A172 (cell line): ENCODE measurements at places on chromosomes 12 and 14.

GRCh38 chr12:1826867-1827705, 6.7 kb downstream of the LRTM2 start:
- DNase-seq: no peak

- DNase-seq: no peak
Observed at GRCh38 chr12:129351481-129351880, 498.2 kb downstream of the GLT1D1 start.

DNA sequence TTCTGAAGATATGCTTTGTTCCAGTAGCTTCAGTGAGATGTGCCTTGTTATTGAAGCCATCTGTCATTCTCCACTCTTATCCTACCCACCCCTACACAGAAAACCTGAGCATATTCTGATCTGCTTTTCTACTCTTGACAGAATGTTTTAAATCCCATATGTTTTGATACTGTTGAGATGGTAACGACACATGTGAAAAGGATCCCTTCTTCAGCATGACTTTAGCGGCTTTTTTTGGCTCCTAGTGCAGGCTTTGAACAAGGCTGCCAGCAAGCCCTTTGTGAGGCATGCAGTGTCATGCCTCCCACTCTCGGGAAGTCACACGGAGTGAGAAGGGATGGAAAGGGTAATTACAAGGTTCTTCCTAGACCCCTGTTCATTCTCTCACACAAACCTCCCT, 228.8 kb upstream of the RGS6 start:
- no peak for DNase-seq

GRCh38 chr12:16515666-16516065, 90.3 kb downstream of the LMO3 start:
- no peak for DNase-seq

DNA sequence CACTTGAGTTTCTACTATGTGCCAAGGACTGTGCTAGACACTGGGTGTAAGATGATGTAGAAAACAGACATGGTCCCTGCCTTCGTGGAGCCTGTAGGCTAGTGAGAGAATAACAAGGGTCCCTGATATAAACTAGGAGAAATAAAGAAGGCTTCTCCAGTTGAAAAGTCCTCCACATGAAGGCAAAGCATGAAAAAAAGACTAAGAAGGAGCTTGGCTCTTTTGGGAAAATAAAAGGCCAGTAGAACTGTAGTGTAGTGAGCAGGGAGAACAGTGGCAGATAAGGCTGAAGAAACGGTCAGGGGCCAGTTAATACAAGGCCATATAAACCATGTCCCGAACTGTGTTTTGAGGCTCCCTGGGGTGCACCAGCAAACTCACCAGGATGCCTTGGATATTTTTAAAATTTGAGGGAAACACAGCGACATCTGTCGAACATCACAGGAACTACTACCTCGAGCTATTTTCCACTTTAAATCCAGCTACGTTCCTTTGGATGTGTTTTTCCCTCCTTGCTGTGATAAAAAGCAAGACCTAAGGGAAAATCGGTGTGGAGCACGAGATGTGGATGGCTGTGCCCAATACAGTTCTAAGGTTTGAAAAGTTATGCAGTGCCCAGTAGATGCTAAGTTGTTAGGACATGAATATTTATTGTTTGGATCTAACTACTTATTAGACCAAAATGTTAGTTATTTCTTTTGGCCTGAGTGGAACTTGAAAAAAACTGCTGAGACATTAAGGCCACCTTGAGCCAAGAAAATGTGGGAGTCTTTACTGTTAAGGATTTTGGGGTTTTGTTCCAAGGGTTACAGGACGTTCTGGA, 8.5 kb upstream of the CFL2 start:
- peak; percentile 53 for DNase-seq

DNA sequence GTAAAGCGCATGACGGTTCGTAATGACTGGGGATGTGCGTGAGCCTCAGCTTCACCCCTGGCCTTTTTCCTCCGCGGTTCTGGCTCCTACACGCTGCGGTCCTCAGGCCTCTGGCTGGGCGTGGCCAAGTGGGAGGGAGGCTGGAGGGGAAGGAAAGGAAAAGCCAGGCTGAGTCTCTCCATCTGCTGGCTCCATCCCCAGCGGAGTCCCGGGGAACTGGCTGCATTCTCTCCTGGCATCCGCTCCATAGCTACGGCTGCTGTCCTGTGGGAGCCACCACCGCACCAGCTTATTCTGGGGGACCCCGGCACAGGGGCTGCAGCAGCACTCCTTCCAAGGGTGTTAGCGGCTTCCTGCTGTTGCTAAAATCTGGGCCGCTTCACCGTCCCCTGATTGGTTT, 68.2 kb upstream of the SLC24A4 start:
- DNase-seq: no peak

DNA sequence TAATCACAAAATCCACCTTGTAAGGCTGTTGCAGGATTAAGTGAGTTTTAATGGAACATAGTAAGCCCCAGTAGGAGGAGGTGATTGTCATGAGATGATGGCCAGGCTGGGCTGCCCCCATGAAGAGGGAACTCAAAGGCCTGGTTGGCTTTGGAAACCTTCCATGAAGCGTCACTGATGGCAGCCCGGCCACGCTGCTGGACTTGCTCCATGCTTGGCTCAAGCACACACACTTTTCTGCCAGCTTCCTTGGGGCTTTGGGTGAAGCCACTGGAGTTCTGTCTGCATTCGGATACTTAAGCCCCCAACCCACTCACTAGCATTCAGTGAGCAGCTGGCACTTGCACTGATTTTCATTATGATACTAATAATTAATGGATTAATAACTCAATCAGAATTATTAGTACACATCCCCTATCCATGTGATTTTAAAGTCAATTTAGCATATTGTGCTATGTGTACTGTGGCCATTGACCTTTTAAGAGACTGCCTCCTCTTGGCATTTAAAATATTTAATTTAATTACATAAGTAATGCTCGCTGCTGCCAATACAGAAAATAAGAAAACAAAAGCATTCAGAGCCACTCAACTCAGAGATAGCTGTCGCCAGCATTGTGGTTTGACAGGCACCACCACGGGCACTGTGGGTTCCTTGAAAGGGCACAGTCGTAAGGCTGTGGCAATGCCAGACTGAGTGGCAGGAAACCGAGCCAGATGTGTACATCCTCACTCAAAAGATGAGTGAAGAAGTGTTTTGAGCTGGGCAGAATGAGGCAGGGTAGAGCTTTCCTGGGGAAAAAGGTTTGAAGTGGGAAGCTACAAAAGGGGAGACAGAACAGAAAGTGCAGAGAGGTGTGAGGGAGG, 15.9 kb downstream of the KRT85 start:
- DNase-seq: no peak

DNA sequence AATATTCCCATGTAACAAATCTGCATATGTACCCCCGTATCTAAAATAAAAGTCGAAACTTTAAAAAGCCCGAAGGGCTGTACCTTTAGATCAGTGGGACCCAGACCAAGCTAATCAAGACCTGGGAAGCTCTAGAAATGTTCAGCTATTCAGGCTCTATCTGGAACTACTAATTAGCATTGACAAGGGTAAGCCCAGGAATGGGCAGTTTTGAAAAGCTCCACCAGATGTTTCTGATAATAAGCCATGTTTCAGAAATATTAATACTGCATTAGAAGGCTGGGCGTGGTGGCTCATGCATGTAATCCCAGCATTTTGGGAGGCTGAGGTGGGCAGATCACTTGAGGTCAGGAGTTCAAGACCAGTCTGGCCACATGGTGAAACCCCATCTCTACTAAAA, 20.4 kb upstream of the TMEM260 start:
- DNase-seq: no peak

DNA sequence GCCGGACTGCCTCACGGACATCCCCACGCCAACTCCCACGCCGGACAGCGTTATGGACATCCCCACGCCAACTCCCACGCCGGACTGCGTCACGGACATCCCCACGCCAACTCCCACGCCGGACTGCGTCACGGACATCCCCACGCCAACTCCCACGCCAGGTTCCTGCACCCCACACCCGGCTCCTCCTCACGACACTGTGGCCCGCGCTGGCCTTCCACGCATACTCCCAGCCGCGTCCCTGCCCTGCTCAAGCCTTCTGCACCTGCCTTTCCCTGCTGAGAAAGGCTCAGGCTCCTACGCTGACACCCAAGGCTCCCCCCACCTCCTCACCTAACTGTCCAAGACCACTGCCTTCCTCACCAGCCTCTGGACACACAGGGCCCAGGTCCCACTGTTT, 9.7 kb downstream of the CACNA2D4 start:
- DNase-seq: no peak

GRCh38 chr12:8827551-8828256, 5.3 kb downstream of the A2ML1 start:
- DNase-seq: no peak

DNA sequence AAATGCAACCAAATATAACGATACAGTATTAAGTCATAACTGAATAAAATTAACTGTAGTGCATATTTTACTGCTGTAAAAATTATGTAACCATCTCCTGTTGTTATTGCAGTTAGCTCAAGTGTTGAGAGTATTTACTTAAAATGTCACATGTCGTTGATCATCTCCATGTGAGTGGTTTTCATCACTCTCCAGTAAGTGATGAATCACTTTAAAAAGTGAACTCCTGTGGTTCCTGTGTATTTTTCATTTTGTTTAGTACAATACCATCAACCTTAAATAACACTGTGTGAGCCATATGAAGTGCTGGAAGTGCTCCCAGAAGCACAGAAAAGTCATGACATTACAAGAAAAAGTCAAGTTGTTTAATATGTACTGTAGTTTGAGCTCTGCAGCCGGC, 104.7 kb upstream of the SLCO1B1 start:
- peak; percentile 65 for DNase-seq

GRCh38 chr14:36682338-36682737, 20.7 kb downstream of the PAX9 start:
- no peak for DNase-seq

- DNase-seq: no peak
Observed at GRCh38 chr12:51428256-51428655, 3.6 kb downstream of the SLC4A8 start.

GRCh38 chr14:26463136-26463535, 134.7 kb downstream of the NOVA1 start:
- no peak for DNase-seq
